ENCODE measurements at places on chromosomes 1 and 21. TPM values are rescaled to one million over a fixed set of nuclear protein-coding genes. Genes with fewer than 3 reads are reported as not detected.

DNA sequence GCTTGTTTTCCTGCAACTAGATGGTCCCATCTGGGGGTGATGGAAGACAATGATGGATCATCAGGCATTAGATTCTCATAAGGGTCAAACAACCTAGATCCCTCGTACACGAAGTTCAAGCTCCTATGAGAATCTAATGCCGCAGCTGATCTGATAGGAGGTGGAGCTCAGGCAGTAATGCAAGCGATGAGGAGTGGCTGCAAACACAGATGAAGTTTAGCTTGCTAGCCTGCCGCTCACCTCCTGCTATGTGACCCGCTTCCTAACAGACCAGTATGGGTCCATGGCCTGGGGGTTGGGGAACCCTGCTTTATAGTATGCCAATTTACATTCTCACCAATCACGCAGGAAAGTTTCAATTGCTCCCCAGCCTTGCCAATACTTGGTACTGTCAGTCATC is 37.5 kb downstream of the TLR5 start:
- DNase-seq, result no peak

Gene IL12RB2
- 0.69 TPM for total RNA-seq

DNA sequence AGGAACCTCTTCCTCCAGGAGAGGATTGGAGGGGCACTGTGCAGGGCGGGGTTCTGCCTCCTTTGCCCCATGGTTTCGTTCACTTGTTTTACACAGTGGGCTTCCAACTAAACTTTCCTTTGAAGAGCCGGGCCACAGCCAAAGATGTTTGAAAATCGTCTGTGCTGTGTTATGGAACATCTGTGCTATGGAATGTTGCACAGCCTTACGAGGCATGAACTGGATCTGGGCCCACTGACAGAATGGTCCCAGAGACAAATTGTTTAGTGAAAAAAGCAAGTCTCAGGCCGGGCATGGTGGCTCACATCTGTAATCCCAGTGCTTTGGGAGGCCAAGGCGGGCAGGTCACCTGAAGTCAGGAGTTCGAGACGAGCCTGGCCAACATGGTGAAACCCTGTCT is 12.6 kb upstream of the MEF2D start:
- DNase-seq, result no peak

GRCh38 chr21:44831227-44831860 is 13.5 kb upstream of the SUMO3 start:
- DNase-seq, result no peak

DNA sequence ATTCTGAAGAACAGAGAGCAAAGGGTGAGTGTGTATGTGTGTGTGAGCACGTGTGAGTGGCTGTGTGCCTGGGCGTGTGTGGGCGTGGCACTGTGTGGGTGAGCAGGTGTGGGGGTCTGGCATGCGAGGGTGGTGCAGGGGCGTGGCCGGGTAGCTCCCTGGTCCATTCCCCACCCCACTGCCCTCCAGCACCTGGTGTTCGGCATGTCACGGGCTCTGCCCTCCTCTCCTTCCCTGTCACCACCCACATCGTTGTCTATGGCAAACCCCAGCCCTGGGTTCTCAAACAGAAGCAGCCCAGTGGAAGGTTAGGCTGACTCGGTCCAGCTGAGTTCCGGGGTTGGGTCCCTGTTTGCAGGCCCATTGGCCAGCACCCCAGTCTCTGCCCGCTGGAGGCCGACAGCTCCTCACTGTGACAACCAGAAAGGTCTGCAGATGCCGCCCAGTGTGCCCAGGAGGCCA is 39.8 kb downstream of the UBE2G2 start:
- peak; percentile 64 for DNase-seq

- no peak for DNase-seq
Measured at GRCh38 chr1:229561141-229561540, 2.6 kb upstream of the ABCB10 start.

Gene WDR64
- not detected for total RNA-seq

DNA sequence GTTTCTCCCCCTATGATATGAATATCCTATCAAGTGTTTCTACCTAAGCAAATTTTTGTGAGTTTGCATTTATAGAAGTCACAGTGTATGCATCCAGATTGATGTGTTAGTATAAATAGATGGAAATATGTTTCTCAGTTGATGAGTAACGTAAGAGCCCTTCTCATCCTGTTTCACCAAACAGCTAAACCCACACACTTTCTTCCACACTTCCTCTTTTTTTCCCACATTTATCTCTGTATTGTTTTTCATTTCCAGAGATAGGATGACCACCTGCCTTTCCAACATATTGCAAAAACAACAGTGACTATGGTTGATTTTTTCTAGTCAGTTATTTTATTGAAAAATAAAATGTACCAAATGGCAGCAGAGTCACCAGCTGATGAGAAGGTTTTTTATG is 490.1 kb downstream of the NEGR1 start:
- DNase-seq, result no peak

DNA sequence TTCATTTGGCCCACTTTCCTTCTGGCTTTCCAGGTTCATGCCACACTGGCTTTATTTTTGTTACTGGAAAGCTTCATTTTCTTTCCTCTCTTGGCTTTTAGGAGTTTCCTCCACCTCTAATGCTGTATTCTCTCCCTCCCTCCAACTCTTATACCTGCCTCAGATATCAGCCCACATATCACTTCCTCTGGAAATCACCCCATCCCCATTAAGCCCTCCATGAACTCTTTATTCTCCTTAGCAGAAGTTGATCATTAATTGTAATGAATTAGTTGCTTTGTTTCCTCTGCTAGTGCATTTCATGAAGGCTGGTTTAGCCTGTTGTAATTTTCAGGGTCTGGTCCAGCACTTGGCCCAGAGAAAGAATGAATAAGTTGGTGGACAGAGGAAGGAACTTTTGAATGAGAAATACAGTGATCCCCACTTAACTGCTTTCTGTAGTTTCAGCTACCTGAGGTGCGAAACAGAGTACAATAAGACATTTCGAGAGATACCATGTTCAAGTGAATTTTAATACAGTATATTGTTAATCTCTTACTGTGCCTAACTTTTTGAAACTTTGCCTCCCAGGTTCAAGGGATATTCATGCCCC is 1.7 kb downstream of the SOAT1 start:
- no peak for DNase-seq

Gene NUF2
- 7.3 TPM for total RNA-seq

Gene SLC35F3
- total RNA-seq, result 2.1 TPM

Gene KRTAP10-5
- not detected for total RNA-seq

DNA sequence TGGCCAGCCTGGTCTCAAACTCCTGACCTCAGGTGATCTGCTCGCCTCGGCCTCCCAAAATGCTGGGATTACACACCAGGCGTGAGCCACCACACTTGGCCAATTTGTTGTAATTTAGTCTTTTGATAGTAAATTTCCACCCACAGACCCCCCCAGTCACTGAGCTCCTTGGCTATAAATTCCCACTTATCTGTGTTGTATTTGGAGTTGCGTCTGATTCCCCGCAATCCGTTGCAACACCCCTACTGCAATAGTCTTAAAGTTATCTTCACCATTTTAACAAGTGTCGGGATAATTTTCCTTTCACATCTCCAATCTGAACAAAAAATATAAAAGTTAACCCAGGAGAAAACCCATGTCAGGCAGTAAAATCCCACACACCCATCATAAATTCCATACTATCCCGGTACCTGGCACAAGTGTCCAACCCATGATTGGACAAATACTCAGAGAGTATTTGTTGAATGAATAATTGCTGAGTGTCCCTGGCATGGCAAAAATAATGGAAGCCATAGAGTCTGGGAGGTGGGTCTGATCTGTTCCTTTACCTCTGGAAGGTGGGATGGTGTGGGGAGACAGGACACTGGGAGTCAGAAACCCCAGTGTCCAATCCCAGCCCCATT is 9.3 kb upstream of the CNR2 start:
- DNase-seq, result no peak

All from type B pancreatic cell (in vitro differentiated cells).